ENCODE measurements at places on chromosomes 3 and 15. TPM values are rescaled to one million over a fixed set of nuclear protein-coding genes. Genes with fewer than 3 reads are reported as not detected.

The TRIM71 gene
- total RNA-seq: not detected

DNA sequence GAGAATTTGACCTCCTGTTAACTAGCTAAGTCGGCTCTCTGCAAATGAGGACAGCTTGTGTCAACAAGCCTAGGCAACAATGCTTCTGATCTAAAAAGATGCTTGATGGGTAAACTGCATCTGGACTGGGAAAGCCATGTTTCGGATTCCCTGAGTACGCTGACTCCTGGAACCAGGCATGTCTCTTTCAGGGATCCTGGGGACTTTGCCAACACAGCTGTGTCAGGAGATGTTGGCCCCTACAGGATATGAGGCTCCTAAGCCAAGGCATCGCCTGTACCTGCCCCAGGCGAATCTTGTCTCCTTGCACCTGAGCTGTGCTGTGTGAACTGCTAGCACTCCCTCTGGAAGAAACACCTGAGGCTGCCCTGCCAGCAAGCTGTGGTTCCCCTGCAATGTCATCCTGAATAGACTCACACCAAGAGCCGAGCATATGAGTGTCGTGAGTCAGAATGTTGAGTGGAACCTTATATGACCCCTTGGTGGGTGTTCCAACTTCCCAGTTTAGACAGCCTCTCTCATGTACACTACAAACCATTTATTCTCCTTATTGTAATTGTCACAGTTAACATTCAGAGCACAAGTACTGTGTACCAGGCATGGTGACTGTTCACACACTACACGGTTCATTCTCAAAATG lies 17.0 kb downstream of the EOGT start:
- no peaks in the 10 kb centered on the region for H3K27me3 ChIP-seq
- no peak overlapping the region for H3K4me3 ChIP-seq
- DNase-seq: peak; percentile 36
- peak overlapping the region; percentile 44 for H3K27ac ChIP-seq
- peaks cover 51% of the 10 kb centered on the region for H3K36me3 ChIP-seq

DNA sequence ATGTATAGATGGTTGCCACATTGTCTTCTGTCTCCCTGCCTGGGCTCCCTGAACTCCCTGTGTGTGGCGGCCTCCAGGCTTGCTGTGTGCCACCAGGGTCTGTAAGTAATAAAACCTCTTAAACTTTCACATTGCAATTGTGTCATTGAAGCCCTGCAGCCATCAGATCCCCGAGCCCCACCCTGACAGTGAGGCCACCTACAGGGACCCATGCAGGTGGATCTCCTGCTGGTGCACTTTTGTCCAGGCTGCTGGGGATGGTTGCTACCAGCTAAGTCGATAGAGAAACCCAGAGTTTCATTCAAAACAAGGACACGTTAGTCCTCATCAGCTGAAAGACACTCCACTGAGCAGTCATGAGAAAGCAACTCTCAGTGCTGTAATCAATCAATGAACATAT lies 133.6 kb upstream of the PRICKLE2 start:
- DNase-seq: no peak
- H3K4me3 ChIP-seq: no peak overlapping the region
- no peaks in the 10 kb centered on the region for H3K27me3 ChIP-seq
- H3K4me1 ChIP-seq: peaks cover 24% of the 10 kb centered on the region
- H3K27ac ChIP-seq: no peak overlapping the region

- no peaks in the 10 kb centered on the region for H3K36me3 ChIP-seq
- H3K27ac ChIP-seq: no peak overlapping the region
- no peaks in the 10 kb centered on the region for H3K27me3 ChIP-seq
- H3K4me3 ChIP-seq: no peak overlapping the region
- no peak for DNase-seq
Measured at GRCh38 chr3:55283441-55283925, 203.6 kb downstream of the WNT5A start.

- H3K27me3 ChIP-seq: no peaks in the 10 kb centered on the region
- H3K4me1 ChIP-seq: no peaks in the 10 kb centered on the region
- no peak overlapping the region for H3K4me3 ChIP-seq
- no peak for DNase-seq
- H3K36me3 ChIP-seq: no peaks in the 10 kb centered on the region
- H3K27ac ChIP-seq: no peak overlapping the region
Measured at GRCh38 chr15:35210370-35210769, 125.3 kb upstream of the NANOGP8 start.

GRCh38 chr15:98581715-98582114 lies 66.6 kb upstream of the IGF1R start:
- H3K36me3 ChIP-seq: 0 out of 2 replicates have a peak, but pooled peaks cover 5% of the 10 kb centered on the region
- peaks cover 6% of the 10 kb centered on the region for H3K4me1 ChIP-seq
- no peak overlapping the region for H3K27ac ChIP-seq
- no peak overlapping the region for H3K4me3 ChIP-seq
- no peak for DNase-seq

- DNase-seq: no peak
- peaks cover 14% of the 10 kb centered on the region for H3K4me1 ChIP-seq
- no peak overlapping the region for H3K4me3 ChIP-seq
- peak overlapping the region; percentile 72 for H3K27ac ChIP-seq
- H3K36me3 ChIP-seq: no peaks in the 10 kb centered on the region
Measured at GRCh38 chr3:10933021-10933420, 59.5 kb upstream of the SLC6A1 start.
